GM23248 (cell line): ENCODE measurements at places on chromosomes 4 and X.
A peak's percentile ranks its signal among the peaks of the same experiment; 100 is the strongest.

- DNase-seq, result no peak
Measured at GRCh38 chr4:105603158-105603557, 50.7 kb downstream of the ARHGEF38 start.

GRCh38 chr4:17027495-17027894, 129.1 kb upstream of the LDB2 start:
- peak; percentile 98 for DNase-seq

- DNase-seq, result peak; percentile 28
Measured at GRCh38 chr4:41061482-41062185, 152.7 kb downstream of the APBB2 start.

GRCh38 chr4:8129785-8130184, 28.8 kb downstream of the ABLIM2 start:
- DNase-seq, result no peak

GRCh38 chr4:164880489-164881262, 3.7 kb downstream of the APELA start:
- DNase-seq, result no peak

DNA sequence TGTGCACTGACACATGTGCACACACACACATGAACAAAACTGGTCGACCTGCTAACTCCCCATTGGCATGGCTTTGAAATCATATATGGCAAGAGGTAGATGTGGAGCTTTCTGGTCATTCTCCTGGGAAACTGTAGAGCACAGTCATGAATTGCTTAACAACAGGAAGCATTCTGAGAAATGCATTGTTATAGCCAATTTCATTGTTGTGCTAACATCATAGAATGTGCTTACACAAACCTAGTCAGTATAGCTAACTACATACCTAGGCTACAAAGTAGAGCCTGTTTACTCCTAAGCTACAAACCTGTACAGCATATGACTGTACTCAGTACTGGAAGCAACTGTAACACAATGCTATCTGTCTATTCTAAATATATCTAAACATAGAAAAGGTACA, 134.2 kb upstream of the SH3RF1 start:
- peak; percentile 82 for DNase-seq

- peak; percentile 47 for DNase-seq
Measured at GRCh38 chr4:78876568-78877320, 62.5 kb downstream of the PAQR3 start.

DNA sequence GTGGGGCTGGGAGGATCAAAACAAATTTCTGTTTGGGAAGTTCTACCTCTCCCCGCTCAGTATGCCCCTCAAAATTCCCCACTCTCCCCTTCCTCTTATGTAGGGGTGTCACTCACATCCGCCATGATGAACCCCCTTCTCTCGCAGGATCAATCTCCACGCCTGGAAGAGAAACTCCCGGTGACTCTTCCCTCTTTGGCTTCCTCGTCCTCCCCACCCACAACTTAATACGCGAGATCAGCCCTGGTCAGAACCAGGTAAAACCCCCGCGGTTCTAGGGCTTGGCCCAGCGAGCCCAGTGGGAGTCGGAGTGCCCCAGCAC, 427 bp downstream of the LAMTOR3 start:
- DNase-seq, result peak; percentile 54

DNA sequence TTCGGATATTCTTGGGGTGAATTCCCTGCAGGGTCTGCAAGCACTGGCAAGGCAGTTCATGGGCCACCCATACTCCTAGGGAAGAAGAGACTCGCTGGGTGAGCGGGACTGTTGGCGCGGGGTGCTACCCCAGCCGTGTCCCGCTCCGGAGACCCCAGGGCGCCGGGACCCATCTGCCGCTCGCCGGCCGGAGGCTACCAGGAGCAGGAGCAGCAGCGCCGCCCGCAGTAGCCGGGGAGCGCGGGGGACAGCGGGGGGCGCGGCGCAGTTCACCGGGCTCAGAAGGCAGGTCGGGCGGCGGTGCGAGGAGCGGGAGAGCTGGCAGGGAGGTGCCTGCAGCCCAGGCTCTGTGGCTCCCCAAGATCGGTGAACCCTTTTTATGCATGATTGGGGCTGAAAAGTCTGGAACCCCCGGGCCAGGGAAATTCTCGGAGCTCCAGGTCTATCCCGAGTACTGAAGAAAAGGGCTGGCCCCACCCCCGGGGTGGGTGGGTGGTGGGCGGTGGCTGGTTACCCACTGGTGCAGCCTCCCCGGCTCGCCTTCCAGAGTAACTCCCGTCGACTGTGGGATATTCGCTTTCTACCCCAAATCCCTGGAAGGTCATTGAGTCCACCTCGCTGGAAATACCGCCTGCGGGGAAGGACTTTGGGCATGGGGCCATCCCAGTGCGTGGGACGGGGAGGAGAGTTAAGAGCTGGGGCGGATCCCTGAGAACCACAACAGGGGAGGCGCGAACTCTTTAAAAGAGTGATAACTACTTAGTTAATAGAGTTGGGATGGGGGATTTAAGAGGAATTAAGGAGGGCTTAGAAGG, 37.6 kb downstream of the PF4 start:
- DNase-seq, result peak; percentile 58

- no peak for DNase-seq
Measured at GRCh38 chrX:108264376-108264775, 172.8 kb downstream of the ATG4A start.

GRCh38 chr4:107622006-107622405, 98.0 kb downstream of the PAPSS1 start:
- no peak for DNase-seq

DNA sequence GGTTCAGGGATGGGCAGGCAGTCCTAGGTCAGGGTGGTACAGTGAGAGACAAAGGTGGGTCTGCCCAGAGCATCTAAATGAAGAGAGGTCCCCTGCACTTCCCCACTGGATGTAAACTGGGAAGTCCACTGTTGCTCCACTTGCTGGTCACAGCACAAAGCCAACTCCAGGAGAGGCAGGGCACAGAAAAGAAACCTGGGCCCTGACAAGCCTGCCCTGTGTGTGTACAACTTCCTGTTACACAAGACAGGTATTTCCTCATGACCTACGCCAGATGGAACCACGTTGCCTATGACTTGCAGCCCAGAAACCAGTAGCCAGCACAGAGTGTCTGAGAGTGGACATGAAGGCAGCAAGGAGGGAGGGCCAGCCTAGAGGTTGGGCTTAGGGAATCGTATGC, 161.8 kb downstream of the SH3KBP1 start:
- no peak for DNase-seq

DNA sequence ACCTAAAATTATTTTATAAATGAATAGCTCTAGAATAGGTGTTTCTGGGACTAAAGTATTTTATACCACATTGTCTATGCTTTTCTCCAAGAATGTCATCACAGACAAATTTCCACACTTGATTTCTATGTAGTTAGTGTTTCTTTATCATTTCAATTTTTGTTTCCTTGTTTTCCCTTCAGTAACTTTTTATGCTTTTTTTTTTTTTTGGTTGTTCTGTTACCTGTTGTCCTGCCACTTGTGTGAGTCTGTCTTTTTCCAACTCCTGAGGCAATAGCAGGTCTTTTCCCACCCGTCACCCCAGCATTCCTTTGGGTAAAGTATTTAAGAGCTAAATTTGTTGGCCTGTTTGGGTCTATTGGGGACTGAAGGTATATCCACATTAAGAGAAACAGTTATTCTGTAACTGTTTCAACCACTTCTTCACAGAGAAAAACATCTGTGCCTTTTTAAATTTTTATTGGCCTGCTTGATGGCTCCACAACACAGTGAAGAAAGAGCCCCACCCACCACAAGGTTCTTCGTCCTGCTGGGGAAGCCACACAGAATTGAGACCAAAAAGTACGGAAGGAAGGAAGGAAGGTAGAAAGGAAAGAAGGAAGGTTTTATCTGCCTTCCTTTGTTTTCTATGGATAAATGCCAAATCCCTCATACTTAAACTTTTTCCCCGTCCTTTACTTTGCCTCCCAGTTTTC, 17.7 kb upstream of the GPC3 start:
- no peak for DNase-seq

GRCh38 chr4:31051565-31051964, 331.4 kb downstream of the PCDH7 start:
- DNase-seq, result no peak

DNA sequence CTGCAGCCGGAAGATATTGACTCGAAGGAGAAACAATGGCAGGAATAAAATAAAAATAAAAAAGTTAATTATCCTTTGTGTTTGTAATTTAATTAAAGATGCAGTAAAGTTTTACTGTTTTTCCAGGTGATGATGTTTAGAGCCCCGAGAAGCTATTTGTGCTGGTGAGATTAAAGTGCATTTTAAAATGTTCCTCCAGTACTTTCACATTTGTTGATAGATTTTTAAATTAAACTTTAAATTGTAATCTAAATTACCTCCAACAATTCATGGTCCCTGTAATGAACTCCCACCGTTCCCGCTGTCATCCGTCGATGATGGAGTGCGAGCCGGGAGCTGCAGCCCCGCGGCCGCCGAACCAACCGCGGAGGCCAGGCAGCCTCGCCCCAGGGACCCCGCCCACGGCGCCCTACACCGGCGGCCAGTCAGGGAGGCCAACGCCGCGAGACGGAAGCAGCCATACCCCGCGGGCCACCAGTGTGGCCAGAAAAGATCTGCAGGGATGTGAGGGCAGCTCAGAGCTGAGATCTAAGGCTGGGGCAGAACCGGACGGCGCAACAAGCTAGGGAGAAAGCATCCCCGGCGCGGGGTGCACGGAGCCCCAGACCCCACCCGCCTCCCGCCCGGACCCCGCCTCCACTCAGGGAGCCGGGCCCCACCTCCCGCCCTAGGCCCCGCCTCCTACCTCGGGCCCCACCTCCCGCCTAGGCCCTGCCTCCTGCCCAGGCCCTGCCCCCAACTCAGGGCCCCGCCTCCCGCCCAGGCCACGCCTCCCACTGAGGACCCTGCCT, 104.0 kb downstream of the FAM53A start:
- DNase-seq, result peak; percentile 95

DNA sequence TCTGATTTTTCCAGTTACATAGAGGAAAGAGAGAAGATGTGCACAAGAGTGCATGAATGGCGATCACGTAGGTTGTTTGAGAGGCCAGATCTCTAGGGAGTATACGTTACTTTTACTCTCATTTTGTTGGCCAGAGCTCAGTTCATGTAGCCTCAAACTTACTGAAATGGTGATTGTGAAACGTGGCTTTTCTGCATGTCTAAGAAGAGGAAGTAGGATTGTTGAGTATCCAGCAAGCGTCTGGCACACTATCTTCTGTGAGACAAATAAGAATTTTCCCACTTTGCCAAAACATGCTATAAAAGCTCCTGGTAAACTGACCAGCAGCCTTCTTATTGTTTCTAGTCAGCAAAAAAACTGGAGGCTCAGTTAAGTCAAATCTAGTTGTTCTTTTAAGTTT, 264.5 kb upstream of the EMCN start:
- no peak for DNase-seq

DNA sequence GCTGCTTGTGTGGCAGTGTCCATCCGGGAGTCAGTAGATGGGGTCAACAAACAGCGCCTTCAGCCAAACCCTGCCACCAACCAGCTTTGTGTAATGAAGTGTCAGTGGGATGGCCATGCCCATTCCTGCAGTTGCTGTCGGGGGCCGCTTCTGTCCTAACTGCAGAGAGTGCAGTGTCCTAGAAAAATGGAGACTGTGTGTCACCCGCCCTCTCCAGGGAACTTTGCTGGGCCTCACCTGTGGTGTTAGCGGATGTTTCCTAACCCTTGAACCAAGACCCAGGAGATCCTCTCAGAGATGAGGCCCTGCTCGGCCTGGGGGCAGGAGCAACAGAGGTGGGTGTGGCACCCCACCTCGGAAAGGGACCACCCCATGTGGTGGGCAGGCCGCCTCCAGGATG, 35.3 kb upstream of the HGFAC start:
- DNase-seq, result no peak

DNA sequence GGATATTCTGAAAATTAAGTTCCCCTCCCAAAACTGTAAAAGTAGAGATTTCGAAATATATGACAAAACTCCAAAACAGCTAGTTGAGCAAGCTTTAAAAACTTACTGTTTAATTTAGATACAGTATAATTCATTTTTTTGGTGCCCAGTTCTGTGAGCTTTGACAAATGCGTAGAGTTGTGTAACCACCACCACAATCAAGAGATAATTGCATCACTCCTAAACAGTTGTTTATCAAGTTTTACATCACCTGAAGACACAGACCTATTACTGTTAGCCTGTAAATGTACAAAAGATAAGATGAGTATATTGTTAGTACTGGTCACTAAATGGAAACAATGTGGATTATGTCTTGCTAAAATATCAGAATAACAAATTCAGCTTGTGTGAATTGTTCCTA, 62.3 kb downstream of the ALG13 start:
- no peak for DNase-seq

- peak; percentile 20 for DNase-seq
Measured at GRCh38 chr4:110778521-110778920, 155.6 kb upstream of the PITX2 start.

DNA sequence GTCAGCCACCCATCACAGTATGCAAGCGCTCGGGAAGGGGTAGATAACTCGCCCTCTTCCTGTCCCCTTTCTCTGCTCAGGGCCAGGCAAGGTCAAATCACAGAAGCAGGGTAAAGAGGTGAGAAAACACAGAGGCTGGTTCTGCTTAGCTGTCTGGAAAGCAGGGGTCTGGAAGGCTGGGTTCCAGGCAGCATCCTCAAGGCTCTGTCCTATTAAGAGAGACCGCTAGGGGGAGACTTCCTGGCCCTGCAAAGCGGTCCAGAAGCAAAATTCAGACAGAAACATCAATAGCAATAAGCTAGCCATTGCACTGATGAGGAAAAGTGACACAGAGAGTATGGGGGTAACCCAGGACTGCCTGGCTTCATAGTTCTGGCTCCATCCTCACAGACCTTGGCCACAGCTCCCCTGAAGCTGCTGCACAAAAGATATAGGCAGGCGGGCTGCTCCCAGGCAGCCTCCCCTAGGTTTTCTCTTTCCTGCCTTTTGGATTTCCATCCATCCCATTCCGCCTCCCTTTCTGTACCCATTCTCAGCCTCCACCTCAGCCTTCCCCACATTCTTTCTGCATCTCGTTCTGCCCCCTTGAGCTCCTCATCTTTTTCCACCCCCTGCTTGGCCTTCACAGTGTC, 308.5 kb downstream of the EVC2 start:
- DNase-seq, result peak; percentile 59

- peak; percentile 61 for DNase-seq
Measured at GRCh38 chrX:30906726-30907125, 17.7 kb upstream of the TAB3 start.
